CD4-positive, alpha-beta T cell treated with Interleukin-21 for 1 hour (primary cell): ENCODE measurements at places on chromosomes 7 and 10.

DNA sequence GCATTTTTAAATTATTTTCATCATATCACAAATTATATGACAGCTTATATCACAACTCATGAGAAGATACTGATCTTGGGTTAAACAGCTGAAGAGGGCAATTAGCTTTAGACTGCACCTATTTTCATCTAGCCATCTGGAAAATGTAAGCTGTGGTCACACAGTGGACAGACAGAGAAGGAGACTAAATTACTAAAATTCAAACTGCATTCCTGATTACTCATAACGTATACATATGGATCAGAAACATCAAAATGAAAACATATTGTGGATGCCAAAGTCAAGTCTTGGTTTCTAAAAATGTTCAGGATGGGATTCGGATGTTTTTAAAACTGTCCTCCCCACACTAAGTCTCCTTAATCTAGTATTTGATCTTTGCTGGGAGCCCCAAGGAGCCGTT, 6.6 kb downstream of the BBIP1 start:
- no peak for DNase-seq

DNA sequence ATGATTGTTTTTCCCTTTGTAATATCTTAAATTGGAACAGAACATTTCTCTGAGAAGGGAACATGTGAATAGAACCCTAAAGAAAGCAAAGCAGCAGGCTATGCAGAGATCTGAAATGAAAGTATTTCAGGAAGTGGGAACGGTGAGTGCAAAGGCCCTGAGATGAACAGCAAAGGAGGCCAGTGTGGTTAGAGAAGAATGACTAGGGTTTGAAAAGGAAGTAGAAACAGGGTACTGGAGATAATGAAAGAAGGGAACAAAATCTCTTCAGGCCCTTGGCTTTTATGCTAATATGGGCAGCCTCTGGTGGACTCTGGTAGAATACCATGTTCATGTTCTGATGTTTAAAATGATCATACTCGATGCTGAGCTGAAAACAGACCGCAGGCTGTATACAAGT, 22.2 kb downstream of the ARHGAP21 start:
- no peak for DNase-seq

DNA sequence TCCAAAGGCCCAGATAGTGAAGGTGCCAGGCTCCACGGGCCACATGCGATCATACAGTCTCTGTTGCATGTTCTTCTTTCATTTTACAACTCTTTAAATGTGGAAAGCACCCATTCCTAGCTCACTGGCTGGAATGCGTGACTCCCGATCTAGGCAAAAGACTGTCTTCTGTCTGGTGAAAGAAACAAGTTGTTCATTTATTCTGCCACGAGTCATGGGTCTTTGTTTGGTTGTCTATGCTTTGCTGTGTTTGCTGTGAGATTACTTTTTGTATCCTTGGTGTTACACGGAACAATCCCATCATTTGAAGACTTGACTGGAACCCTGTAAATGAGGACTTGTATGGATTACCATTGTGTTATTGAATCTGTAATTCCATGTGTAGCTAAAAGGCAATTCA, 41.9 kb downstream of the NPVF start:
- no peak for DNase-seq

DNA sequence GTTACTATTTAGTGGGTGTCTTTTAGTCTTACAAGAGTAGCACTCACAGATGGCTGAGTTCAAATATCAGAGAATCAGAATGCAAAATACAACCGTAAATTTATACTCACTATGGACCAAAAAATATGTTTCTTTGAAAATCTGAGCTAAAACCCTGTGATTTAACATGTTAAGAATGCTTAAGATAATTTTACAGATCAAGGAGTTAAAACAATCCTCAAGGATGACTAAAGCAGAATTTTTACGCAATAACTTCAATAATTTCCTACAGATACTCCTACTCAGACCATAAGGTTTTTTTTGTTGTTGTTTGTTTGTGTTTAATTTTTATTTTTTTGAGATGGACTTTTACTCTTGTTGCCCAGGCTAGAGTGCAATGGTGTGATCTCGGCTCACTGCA, 47.9 kb upstream of the CCDC6 start:
- DNase-seq: no peak

DNA sequence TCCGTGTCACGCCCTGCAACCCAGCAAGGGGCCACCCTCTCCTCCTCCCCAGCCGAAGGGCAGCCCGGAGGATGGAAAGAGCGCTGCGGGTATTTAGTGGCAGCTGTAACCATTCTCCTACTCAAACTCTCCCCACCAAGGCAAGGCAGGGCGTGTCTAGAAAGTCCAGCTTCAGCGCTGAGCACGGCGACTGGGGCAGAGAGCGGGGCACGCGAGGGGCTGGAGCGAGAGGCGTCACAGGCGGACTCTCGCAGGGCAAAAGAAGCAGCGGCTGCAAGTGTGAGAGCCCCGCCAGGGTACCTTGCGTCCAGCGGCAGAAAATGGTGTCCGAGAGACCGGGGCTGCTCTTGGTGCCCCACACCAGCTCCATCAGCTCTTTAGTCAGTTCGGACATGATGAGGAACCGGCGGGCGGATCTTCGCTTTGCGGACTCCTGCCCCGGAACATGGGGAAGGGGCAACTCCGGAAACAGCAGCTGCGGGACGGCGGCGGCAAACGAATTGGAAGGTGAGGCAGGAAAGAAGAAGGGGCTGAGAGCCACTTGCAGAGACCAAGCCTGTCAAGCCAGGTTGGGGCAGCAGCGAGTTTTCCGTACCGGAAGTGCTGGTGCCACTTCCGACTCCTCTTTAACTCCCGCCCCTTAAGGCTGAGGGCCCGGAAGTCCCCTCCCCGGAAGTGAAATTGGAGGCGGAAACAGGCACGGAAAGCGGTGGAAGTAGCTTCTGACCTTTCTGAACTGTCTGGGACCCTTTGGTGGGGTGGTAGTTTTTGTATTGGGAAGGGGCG, at the start of gene MINDY3:
TSS of gene MINDY3 (minus strand) at position 602 of the 786 bp plus-strand sequence. CDS start at position 394, 208 bp downstream.
- DNase-seq: peak; percentile 86

DNA sequence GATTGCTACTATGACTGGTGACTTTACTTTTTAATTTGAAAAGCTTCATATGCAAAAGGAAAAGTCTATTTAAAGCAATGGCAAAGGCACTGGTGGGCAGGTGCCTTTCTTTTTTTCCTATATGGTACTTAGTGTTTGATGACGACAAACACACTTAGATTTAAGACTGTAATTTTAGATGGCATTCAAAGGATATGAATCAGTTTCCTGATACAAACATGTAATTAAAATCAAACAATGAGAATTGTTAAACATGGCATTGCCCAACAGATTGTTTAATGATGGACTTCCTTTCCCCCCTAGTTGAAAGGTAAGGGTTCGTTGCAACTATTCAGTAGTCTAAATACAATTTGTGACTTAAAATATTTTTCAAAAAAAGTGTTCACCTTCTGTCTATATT, 106.5 kb upstream of the SEMA3C start:
- DNase-seq: no peak
